ENCODE measurements at places on chromosomes 6 and 20.

DNA sequence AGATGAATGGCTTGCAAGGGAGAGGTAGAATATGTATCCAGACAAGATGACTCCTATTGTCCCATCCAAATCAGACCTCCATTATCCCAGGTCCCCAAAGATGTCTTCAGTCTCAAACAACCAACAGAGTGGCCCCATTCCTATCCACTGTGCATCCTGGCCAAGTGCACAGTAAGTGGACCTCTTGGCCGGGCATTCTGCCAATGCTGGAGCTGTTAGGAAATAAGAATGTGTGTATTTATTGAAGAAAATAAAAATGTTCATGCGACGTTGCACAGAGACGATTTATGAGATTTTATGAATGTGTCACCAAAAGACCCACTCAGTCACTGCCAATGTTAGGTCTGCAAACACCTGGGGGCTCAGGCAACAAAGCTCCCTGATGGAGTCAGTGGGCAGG lies 196.0 kb downstream of the MAFB start:
- DNase-seq: no peak

- DNase-seq: no peak
These were observed 73.9 kb downstream of the DHX35 start for GRCh38 chr20:39036011-39036410.

GRCh38 chr6:151044465-151045441 lies 179.3 kb downstream of the MTHFD1L start:
- DNase-seq: no peak

GRCh38 chr20:20060234-20060998 lies 8.1 kb downstream of the CFAP61 start:
- no peak for DNase-seq

- DNase-seq: no peak
These were observed 415.9 kb downstream of the CD83 start for GRCh38 chr6:14533446-14533845.

DNA sequence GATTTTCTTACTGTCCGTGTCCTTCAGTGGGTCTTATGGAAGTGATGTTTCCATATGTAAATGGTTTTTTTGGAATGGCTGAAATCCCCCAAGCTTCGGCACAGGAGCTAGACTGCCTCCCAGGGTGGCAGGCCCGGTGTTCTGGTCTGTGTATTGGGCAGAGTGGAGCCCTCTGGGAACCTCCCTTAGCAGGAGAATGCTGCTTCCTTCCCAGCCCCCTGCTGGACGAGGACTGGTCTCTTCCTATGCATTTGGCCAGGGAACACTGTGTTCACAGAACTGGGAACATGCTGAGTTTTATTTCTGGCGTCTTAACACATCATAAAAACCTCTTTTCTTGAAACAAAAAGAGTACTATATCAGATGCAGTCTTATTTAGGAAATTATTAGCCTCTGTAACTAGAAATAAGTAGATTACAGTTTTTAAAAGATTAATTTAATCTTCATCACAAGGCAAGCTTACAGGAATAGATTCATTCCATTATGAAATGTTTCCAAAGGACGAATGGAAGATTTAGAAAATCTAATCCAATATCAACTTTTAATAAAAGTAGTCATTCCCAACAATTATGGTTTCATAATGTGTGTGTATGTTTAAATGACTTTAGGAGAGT lies 56.6 kb downstream of the SYTL3 start:
- DNase-seq: no peak

DNA sequence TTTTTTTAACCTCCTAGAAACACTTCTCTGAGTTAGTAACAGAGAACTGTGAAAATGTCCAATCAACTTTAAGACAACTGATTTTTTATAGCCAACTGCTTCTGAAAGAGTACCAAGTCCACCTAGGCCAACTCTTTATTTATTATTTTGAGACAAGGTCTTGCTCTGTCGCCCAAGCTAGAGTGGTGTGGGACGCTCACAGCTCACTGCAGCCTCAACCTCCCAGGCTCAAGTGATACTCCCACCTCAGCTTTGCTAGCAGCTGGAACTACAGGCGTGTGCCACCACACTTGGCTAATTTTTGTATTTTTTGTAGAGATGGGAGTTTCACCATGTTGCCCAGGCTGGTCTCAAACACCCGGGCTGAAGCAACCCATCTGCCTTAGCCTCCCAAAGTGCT lies 331.6 kb downstream of the RNGTT start:
- no peak for DNase-seq

- DNase-seq: no peak
These were observed 5.8 kb downstream of the OLIG3 start for GRCh38 chr6:137488150-137489045.

GRCh38 chr6:139313784-139314545 lies 22.2 kb upstream of the TXLNB start:
- no peak for DNase-seq

DNA sequence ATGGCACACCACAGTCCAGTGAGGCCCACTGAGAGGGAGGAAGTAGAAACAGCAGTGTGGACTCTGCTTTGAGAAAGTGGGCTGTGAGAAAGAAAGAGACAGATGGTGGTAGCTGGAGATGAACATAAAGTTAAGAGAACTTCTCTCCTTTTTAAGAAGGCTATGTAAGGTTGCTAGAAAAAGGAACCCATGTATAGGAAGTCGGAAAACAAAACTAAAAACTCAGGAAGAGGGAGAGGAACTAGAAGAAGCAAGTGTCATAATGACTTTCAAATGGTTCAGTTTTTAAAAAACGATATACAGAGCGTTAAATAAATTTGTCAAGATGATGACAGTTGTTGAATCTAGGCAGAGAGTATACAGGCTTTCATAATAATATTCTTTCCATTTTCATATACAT lies 25.4 kb upstream of the GMNN start:
- DNase-seq: no peak

DNA sequence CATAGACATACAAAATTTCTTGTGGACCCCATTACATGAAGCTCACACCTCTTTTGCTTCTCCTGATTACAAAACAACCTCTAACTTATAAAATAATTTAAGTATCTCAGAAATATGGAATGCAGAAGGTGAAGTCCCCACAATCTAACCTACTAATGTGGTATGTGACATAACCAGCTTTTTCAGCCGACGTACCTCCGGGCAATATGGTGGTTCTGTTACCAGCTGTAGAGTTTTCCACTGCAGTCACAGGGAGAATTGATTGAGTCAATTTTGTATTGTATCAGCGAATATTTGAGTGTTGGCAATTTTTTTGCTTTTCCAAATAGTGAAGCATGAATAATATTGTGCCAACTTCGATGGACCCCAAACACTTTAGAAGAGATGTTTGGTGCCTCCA lies 15.7 kb upstream of the SPO11 start:
- DNase-seq: no peak

GRCh38 chr20:9457136-9457535 lies 57.3 kb upstream of the LAMP5 start:
- no peak for DNase-seq

DNA sequence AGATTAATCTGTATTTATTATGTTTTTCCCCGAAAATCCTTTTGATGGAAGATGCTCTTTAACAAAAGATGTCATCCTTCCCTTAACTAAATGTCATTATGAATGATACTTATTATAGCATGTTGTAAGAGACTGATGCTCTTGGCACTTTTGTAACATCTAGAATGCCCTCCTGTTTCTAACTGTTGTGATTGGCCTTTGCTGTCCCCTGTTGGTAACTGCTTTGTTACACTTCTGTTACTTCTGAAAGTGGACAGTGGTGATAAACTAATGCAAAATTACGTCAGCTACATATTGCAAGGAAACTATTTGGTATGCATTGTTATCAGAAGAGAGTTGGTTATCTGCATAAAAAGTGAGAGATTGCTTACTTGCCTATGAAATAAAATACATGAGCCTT lies 5.8 kb downstream of the TTK start:
- no peak for DNase-seq

GRCh38 chr6:16766043-16766536 lies 4.8 kb upstream of the ATXN1 start:
- no peak for DNase-seq

Data from CD4-positive, alpha-beta T cell treated with Interferon gamma for 1 hour (primary cell).